ENCODE measurements at places on chromosomes 7 and 10.

DNA sequence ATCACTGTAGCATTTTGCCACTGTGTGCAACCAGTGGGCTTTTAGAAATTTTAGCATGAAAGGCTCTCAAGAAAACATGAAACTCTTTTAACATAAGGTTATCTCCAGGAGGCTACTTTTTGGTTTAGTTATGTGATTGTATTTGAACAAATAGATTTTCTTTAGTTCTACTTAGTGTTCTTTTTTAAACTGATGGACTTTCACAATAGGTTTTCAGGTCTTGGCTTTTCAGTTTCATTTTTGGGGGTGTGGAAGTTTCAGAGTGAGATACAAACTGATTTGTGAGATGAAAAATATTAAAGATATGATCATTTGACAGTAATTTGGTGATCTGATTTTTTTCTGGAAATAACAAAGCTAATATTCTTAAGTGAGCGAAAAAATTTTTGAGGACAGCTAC is 344.1 kb downstream of the PHF14 start:
- DNase-seq: no peak

GRCh38 chr7:12570168-12570533 is 369 bp upstream of the SCIN start:
- DNase-seq: no peak

DNA sequence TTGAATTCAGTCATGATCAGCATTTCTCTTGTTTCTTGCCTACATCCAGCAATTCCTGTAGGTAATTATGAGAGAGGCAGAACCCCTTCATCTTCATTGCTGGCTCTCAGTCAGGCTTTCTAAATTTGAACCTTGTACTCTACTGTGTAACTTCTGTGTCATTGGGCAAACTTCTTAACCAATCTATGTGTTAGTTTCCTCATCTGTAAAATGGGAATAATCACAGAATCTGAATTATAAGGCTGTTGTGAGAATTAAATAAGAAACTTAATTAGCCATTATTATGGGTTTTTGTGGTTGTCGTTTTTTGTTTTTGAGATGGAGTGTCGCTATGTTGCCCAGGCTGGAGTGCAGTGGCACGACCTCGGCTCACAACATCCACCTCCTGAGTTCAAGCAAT is 11.5 kb upstream of the GALNT11 start:
- DNase-seq: no peak

DNA sequence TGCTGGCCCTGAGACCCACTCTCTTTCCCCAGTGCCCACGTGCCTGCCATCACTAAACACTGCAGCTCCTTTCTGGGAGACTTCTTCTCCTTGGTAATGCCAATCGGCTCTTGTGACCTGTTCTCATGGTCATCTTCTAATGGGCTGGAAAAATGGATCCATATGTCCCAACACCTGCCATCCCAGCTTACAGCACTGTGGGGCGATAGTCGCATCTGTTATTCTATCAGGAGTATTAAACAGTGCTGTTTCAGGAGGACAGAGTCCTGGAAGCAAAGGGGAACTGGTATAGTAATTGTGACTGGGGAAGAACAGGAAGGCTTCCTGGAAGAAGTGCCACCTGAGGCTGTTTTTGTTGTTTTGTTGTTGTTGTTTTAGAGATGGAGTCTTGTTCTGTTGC is 411.2 kb downstream of the GLRX3 start:
- peak; percentile 21 for DNase-seq

GRCh38 chr10:88980800-88981199 is 9.8 kb upstream of the FAS start:
- DNase-seq: no peak

All from suppressor macrophage treated with lipopolysaccharide for 1 hour (primary cell).